T47D (cell line): ENCODE measurements at places on chromosomes 6 and 20.

DNA sequence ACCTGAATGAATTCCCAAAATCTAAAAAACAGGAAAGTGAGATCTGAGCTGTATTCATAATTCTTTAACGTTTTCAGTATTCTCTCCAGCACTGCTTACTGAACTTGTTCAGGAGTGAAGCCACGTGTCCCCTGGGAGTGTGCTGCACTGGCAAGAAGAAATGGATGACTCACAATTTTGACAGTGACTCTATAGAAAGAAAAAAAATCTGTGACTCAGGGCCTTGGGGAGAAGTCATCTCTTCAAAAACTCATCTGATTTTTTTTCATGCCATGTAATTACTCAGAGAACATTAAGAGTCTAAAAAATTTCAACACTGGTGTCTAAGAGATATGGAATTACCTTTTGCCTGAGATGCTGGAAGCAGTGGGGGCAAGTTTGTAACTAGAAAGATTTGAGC, 39.7 kb downstream of the ANKEF1 start:
- no peak for DNase-seq

GRCh38 chr6:127854009-127854408, 46.8 kb downstream of the THEMIS start:
- DNase-seq, result no peak

GRCh38 chr20:9415426-9415825, 99.0 kb upstream of the LAMP5 start:
- DNase-seq, result no peak

- DNase-seq, result no peak
These were observed 1.1 kb upstream of the SLC4A11 start for GRCh38 chr20:3239867-3240775.
